ENCODE measurements at places on chromosomes 6 and 20.

- no peak for DNase-seq
These were observed 23.0 kb downstream of the CEBPB start for GRCh38 chr20:50213531-50214106.

DNA sequence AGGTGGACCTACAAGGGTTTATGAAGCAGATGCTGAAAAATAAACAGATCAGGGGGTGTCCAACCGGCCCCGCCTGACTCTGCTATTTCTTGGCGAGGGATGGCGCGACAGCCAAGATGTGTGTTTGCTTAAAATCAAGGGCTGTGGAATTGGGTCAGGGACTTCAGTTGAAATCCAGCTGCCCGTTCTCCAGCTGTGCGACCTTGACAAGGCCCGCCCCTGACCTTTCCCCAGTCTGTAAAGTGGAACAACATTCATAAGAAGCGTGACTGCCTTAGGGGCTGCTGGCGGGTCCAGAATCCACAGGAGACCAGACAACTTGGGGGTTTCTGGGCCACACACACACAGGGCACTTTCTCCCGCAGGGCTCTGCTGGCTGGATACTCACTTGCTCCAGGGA lies 517.5 kb downstream of the PREX1 start:
- DNase-seq = no peak

DNA sequence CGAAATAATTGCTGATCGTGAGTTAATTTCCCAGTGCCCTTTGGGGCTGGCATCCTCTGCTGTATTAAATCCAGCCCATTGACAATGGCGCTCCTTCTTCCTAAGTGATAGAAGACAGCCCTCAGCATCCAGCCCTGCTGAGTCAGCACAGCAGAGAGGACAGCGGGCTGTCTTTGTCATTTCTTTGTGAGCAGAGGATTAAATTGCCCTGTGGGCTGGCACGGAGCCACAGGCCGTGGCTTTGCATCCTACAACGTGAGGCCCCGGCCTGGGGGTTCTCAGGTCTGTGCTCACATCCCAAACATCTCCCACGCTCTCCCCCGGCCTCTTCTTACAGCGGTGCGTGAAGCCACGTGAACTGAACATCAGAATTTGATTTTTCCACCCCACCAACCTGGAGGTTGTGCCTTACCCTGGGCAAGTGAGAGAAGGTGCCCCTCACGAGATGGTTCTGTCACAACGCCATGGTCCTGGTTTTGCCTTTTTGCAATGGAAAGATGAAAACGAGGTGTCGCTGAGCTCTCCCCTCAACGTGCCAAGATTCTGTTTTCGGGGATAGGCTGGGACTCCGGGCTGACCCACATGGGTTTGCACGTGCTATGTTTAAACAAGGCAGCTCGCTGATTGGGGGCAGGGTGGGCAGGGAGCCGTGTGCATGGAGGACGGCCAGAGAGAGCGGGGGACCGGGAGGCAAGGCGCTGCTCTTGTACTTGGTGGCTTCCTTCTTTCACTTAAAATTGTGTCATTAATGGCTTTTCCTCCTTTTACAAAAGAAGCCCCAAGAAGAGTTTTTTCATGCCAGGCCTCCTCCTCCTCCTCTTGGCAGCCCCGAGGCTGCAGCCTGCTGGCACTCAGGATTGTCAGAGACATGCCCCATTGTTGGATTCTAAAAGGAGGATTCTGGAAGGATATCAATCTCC lies 19.5 kb downstream of the CDH4 start:
- no peak for DNase-seq

- no peak for DNase-seq
These were observed 31.2 kb downstream of the MUC22 start for GRCh38 chr6:31041372-31041974.

DNA sequence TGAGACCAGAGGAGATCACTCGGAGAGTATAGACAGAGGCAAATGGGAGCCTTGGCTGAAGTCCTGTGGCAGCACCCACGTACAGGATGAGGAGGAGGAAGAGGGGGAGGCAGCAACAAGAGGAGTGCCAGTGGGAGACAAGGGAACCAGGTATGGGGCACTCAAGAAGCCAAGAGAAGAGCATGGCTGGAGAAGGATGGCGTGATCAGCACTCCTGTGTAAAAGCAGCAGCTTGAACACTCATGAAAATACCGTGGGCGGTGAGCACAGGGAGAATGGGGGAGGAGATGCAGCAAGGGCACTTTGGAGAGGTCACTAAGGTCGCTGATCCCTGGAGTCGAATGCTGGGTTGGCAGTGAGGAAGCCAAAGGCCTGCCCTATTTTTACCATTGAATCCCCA lies 51.2 kb upstream of the PRND start:
- DNase-seq = no peak

- DNase-seq = no peak
These were observed 1075.5 kb downstream of the KHDRBS2 start for GRCh38 chr6:61210549-61210948.

DNA sequence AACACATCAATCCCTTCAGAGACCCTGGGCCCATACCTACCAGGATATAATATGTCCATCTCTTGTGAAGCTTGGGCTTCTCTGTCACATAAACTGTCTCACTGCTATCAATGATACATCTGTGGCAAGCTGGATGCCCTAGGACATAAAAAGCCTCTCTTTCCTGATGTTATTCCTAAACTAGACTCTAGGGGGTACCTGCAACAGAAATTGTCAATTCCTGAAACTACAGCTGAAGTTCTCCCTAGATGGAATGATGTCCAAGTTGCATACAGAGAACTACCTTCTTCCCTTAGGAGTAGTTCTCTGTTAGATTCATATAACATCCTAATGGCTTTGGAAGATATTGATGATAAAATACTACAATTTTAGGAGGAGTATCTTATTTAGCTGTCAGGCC lies 35.8 kb downstream of the TBX18 start:
- no peak for DNase-seq

- DNase-seq = no peak
These were observed 75.9 kb upstream of the GATA5 start for GRCh38 chr20:62551407-62552323.

DNA sequence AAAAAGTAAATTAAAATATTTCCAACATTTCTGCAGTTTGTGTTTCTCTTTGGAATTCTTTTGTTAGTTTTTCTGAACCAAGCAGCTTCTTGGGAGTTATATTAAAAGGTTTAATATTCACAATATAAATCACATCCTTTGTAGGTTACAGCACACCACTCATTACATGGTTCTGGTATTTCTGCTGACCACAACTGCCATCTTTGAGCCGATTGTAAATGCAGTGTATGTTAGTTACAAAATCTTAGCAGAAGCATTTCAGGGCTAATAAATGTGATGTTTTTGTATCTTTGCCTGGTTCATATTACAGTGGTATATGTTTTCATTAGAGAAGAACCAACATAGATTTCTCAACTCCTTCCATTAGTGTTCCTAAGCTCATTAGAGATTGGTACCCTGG lies 19.1 kb upstream of the TSHZ2 start:
- DNase-seq = no peak

DNA sequence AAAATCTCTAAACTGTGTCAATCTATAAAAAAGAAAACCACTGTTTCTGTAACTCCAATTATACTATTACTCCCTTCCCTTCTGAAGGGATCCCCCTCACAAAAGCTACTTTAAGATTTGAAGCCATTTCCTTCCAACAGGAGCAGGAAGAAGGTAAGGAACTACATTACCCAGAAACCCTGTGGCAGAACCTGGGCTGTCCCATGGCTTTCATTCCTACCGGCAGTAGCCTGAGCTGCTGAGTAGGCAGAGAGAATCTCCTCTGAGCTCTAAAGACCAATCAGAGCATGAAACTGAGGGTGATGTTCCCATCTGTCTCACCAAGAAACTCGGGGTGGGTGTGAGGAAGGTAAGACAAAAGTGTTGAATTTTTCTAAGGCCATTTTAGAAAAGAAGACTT lies 108.0 kb upstream of the LRFN2 start:
- DNase-seq = no peak

- DNase-seq = no peak
These were observed 3.2 kb downstream of the DEFB125 start for GRCh38 chr20:90651-91050.

GRCh38 chr6:11035616-11036350 lies 8.3 kb downstream of the ELOVL2 start:
- DNase-seq = no peak

DNA sequence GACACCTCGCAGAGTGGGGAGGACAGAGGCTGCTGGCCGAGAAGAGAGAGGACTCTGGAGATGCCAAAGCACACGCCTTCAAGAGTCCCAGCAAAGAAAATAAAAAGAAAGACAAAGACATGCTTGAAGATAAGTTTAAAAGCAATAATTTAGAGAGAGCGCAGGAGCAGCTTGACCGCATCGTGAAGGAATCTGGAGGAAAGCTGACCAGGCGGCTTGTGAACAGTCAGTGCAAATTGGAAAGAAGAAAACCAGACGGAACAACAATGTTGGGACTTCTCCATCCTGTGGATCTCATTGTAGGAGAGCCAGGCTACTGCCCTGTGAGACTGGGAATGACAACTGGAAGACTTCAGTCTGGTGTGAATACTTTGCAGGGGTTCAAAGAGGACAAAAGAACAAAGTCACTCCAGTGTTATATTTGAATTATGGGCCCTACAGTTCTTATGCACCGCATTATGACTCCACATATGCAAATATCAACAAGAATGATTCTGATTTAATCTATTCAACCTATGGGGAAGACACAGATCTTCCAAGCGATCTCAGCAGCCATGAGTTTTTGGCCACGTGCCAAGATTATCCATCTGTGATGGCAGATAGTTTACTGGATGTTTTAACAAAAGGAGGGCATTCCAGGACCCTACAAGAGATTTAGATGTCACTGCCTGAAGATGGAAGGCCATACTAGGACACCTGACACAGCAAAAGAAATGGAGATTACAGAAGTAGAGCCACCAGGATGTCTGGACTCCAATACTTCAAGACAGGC lies 52.2 kb downstream of the REV3L start:
- no peak for DNase-seq

DNA sequence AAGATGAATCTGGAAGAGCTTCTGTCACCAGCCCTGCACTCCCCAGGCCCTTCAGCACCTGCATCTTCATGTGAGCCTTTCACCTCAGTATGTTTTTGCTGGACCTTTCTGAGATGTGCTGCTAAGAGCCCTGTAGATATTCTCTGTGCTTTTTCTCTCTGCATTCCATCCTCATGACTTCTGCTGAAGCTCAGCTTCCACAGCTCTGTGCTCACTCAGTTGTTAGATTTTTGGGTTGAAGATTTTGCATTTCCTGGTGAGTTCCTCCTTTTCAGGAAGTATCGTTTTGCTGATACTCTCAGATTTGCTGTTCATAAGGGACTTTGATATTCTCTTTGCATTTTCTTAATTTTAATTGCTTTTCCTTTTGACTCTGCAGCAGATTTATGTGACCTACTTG lies 18.3 kb downstream of the KIAA1586 start:
- DNase-seq = no peak

- no peak for DNase-seq
These were observed 34.9 kb downstream of the OSTM1 start for GRCh38 chr6:108039681-108040080.

GRCh38 chr6:72272958-72273357 lies 348.9 kb upstream of the KCNQ5 start:
- DNase-seq = no peak

- no peak for DNase-seq
These were observed 77.6 kb downstream of the HIVEP2 start for GRCh38 chr6:142867355-142867801.

GRCh38 chr20:53621482-53622246 lies 28.0 kb upstream of the ZNF217 start:
- DNase-seq = no peak

DNA sequence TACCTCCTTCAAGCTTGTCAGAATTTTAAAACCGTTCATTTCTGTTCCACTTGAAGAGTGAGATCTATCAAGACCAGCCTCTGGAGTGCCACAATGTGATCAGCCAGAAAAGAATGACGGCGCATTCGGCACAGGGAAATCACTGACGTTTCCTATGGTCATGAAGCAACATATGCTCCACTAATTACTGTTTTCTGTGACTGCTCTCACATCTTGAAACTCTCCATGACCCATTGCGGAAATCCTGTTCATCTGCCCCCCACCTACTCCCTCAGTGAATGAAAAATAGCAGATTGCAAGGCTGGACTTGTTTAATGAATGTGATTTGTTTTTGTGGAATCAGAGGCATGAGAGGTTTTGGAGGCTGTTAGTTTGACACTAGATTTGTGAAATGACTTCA lies 53.2 kb downstream of the SAMD5 start:
- no peak for DNase-seq

- DNase-seq = no peak
These were observed 39.5 kb downstream of the CD40 start for GRCh38 chr20:46157625-46158024.

GRCh38 chr6:144898052-144898689 lies 613.0 kb downstream of the UTRN start:
- DNase-seq = no peak

GRCh38 chr6:158002249-158002950 lies 20.7 kb downstream of the SYNJ2 start:
- no peak for DNase-seq

- no peak for DNase-seq
These were observed 17.7 kb upstream of the THBS2 start for GRCh38 chr6:169271158-169271876.

GRCh38 chr6:64014595-64014994 lies 379.0 kb downstream of the PHF3 start:
- no peak for DNase-seq

DNA sequence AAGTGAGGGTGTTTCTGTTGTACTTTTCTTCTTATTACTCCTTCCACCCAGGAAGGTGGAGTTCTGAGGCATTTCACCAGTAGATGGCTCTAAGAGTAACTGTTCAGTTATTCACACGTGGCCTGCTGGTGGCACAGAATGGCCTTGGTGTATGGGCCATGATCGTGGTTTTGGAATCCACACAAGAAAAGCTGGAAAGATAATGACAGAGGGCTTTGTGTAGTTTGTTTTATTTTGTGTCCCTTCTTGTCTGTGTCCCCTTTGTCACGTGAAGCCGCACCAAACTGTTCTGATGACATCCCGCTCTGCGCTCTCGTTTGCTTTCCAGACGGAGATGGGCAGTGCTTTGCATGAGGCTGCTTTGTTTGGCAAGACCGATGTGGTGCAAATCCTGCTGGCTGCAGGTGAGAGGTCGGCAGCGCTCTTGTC lies 93.4 kb downstream of the ANKS1A start:
- no peak for DNase-seq

DNA sequence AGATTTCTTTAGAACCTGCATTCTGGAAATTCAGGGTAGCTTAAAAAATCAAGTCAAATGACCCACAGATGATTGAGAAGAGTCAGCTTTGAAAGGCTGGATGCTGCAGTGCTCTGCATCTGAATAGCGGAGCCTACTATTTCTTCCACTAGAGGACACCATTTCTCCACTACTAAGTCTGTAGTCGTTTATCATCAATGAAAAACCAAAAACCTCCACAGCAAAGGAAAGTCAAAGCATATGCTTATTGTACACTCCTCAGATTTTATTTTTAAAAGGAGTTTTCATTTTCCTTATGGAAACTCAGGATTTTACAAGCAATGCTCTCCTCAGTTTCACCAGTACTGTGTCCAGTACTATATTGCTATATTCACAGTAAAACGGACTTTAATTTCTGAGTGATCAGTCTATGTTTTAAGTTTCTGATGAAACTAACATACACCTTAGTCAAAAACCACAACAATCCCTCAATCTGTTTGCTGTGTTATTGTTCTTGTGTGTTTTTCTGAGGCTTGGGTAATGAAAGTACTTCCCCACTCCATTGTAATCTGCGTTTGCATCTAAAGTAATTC lies 50.5 kb upstream of the ENPP5 start:
- no peak for DNase-seq

Measured in stimulated activated CD8-positive, alpha-beta memory T cell treated with anti-CD3 and anti-CD28 coated beads, Interleukin-2, amount 100 ng/mL, for 48 hours (primary cell).